Stimulated activated CD4-positive, alpha-beta T cell treated with anti-CD3 and anti-CD28 coated beads, Interleukin-1b, Interleukin-23, amount 100 ng/mL, for 4 hours (primary cell): ENCODE measurements at places on chromosomes 4 and X.

- no peak for DNase-seq
Measured at GRCh38 chr4:119559044-119559647, 69.5 kb downstream of the PDE5A start.

DNA sequence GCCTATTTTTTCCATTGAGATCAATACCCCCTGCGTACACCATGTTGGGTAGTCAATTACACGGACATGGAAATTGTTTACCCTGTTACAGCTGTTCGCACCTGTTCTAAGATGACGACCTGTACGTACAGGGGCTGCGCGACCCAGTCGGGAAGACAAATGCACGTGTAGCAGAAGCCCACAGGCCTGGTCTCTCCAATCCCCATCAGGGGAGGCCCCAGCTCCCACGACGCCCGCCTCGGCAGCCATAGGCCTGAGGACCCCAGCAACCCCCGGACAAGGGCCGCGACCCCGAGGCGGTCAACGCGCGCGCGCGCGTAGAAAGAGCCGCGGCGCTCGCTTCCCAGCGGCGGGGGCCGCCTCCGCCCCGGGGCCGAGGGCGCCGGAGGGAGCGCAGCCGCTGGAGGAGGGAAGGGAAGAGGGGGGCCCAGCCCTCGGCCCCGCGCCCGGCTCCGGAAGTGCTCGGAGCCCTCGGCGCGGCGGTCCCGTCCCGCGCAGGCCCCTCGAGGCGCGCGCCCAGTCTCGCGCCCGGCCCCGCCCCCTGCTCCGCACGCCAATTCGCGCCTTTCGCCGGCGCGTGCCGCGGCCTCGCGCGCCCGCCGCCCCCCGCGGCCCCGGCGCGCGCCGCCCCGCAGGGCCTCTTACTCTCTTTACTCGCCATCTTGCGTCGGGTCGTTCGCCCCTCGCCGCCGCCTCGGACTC is 618 bp downstream of the RBBP7 start:
- peak; percentile 23 for DNase-seq

DNA sequence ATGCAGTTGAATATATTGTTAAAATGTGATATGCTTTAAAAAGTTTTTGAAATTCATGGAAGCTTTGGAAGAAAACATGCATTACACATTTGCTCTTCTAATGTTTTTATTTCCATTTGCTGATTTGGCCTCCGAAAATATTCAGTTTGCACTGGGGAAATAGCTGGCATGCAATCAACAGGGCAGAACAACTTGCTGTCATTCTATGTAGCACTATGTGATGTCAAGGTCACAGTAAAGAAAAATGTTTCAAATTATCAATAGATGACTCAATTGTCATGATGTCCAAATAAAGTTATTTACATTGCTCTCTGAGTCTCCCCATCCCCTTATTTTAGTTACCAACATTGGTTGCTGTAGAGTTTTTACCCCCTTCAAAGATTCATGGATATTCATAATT is 119.2 kb downstream of the TLL1 start:
- no peak for DNase-seq

- DNase-seq = no peak
Measured at GRCh38 chr4:143701365-143701764, 890 bp upstream of the FREM3 start.

- no peak for DNase-seq
Measured at GRCh38 chr4:76571274-76571673, 136.2 kb downstream of the SHROOM3 start.

- no peak for DNase-seq
Measured at GRCh38 chrX:120238933-120239332, 11.7 kb upstream of the ZBTB33 start.

DNA sequence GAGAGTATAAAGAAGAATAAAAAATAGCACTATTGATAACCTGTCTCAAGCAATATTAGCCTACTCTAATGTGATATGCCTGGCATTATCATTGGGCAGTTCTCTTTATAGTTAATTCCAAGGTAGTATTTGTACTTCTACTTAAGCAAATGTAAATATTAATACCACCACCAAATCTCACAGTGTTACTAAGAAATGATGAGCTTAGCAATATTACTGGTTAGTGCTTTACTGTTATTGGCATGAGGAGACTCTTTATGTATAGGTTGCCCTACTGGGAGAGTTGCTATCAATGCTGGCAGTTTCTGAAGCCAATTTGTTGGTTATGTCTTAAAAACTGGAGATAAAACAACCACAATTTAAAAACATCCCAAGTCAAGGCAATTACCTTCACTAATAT is 155.7 kb downstream of the CDS1 start:
- DNase-seq = no peak

- DNase-seq = no peak
Measured at GRCh38 chr4:23811161-23811560, 78.7 kb downstream of the PPARGC1A start.

DNA sequence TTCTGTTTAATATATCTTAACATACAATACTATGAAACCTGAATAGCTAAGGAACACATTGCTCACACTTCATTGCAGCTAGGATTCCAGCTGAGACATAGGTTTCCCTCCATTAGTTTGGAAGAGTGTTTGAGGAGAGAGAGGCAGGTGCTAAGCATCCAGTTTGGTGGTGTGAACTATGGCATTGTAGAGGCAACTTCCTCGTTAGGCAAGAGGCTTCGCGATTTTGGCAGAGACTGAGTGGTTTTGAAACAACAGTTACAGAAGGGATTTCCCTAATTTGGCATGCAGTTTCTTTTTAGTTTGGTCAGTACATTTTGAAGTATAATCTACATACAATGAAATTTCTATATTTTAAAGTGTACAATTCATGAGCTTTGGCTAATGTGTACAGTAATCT is 117.1 kb upstream of the BMP3 start:
- no peak for DNase-seq

DNA sequence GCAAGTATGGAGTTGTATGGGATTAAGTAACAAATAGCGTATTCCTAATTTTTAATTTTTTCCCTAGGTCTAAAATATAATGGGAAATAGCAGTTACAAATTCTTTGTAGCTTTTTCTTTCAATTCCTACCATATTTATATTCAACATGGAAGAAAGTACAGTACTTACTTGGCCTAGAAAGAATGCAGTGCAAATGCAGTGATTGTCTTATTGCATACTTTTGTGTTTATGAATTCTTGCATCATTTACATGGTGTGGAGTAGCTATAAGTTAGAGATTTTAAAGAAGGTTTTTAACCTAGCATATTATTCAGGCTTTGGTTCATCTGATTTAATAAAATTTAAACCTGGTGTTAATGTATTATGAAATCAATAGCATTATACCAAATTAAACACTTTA is 263.3 kb downstream of the BMPR1B start:
- DNase-seq = no peak

- no peak for DNase-seq
Measured at GRCh38 chr4:183920512-183920911, 15.4 kb downstream of the STOX2 start.

DNA sequence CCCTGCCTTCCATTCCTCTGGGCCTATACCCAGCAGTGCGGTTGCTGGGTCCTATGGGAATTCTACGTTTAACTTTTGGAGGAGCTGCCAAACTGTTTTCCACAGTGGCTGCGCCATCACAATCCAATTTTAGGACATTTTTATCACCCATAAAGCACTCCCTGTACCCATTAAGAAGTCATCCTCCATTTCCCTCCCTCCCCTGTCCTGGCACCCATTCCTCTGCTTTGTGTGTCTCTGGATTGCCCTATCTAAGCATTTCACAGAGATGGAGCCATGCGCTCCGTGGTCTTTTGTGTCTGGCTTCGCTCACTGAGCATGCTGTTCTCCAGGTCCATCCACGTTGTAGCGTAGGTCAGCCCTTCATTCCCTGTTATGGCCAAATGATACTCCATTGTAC is 1.7 kb upstream of the OPN1LW start:
- no peak for DNase-seq

DNA sequence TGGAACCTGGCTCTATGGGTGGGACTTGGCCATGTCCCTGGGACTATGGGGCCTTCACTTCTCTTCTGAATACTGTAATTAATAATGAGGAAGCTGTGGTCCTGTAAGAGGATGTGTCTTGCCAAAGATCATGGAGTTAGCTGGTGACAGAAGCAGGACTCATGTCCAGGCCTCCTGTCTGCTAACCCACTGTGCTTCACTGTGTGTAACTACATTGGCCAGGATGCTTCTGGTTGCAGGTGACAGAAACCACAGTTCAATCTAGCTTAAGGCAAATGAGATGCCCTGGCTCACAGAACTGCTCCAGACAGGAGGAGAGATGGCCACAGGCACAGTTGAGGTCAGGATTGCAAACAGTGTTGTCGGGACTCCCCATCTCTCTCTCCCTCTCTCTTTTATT is 3.1 kb downstream of the MTMR1 start:
- DNase-seq = no peak

DNA sequence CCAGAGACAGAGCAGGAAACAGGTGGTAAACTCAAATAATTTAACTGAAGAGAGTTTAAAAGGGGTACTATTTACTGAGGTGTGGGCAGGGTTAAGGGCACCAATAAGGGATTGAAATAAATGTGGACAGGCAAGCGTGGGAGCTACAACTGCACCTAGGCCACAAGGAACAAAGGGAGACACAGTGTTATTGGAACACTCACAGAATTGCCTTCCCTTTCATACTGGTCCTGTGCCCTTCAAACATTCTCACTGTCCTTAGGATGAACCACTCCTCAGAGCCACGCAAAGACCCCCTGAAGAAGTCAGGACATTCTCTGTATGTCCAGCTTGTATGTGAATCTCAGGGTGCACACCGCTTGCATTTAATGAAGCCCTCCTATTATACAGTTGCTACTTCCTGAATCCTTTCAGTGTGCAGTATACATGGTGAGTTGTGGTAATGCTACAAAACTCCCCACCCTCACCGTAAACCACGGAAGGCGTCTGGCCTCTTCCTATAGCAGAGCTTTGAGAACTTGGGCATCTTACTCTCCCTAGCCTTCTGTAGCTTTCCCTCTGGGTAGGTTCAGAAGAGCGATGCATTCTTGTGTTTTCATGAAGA is 9.6 kb upstream of the MRPL1 start:
- DNase-seq = peak; percentile 14

DNA sequence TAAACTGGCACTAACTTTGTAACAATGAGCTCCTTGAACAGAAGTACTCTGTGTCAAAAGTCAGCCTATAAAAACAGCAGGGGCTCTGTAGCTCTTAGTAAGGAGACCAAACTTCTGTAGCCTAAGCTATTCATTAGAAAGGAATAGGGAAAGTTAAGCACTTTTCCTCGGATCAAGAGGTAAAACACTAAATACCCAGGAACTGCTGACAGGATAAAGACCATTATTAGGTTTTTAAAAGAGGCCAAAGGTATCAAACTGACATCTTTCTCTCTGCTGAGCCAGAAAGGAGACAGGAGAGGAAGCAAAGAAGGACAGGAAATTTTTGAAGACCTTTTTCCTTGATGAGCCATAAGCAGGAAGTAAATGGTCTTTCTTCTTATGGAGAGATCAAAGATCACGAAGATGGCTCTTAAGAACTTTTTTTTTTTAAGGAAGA is 31.9 kb downstream of the ANAPC10 start:
- DNase-seq = no peak

GRCh38 chr4:146379744-146380143 is 142.0 kb downstream of the SLC10A7 start:
- no peak for DNase-seq

DNA sequence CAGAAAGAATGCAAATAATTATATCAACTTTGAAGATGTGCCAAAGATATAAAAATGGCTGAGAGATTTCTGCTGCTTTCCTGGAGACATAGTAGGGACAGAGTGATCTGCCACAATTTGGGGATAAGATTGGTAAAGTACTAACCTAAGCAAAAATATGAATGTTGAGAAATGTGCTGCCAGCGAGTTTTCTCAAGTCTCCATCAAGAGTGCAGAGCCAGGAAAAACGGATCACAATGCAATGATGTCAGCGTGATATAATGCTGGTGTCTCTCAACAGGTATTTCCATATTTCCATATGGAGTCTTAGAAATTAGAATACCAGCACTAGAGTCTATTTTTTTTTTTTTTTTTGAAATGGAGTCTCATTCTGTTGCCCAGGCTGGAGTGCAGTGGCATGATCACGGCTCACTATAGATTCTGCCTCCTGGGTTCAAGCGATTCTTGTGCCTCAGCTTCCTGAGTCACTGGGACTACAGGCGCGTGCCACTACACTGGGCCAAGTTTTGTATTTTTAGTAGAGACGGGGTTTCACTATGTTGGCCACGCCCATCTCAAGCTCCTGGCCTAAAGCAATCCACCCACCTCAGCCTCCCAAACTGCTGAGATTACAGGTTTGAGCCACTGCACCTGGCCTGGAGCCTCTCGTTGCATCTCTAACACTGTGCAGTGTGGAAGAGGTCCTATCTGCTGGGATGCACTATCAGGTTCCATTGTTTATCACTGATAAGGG is 893.5 kb downstream of the TRIML1 start:
- no peak for DNase-seq

GRCh38 chr4:23297327-23297726 is 592.5 kb downstream of the PPARGC1A start:
- DNase-seq = no peak

GRCh38 chr4:87103086-87103485 is 117.3 kb downstream of the KLHL8 start:
- DNase-seq = no peak

GRCh38 chr4:86613734-86614133 is 19.6 kb downstream of the PTPN13 start:
- no peak for DNase-seq

DNA sequence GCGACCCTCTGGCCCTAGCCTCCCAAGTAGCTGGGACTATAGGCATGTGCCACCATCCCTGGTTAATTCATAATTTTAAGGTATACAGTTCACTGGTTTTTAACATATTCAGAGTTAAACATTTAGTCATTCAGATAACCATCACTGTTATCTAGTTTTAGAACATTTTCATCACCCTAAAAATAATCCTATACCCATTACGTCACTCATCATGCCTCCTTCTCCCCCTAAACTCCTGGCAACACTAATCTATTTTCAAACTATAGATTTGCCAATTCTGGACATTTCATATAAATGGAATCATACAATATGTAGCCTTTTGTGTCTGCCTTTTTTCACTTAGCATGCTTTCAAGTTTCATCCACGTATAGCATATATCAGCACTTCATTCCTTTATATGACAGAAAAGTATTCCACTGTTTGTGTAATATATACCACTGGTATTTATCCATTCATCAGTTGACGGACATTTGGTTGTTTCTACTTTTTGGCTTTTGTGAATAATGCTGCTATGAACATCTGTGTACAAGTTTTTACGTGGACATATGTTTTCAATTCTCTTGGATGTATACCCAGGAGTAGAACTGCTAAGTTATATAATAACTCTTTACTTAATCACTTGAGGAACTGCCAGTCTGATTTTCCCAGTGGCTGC is 32.0 kb upstream of the RPS3A start:
- no peak for DNase-seq

GRCh38 chr4:155566354-155566753 is 100.3 kb upstream of the GUCY1A1 start:
- no peak for DNase-seq

- DNase-seq = no peak
Measured at GRCh38 chr4:146099585-146099984, 75.9 kb upstream of the LSM6 start.

- DNase-seq = no peak
Measured at GRCh38 chr4:37985730-37986275, 25.6 kb downstream of the PTTG2 start.

DNA sequence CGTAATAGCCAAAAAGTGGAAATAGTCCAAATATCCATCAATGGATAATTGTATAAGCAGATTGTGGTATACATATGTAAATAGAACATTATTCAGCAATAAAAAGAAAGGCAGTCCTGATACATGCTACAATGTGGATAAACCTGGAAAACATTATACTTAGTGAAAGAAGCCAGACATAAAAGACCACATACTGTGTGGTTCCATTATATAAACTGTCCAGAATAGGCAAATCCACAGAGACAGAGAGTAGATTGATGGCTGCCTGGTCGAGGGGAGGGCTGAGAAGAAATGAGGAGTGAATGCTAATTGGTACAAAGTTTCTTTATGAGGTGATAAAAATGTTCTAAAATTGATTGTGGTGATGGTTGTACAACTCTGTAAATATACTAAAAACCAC is 397.4 kb upstream of the RPS6KA3 start:
- DNase-seq = no peak
